ENCODE measurements at places on chromosomes 12 and 14.

DNA sequence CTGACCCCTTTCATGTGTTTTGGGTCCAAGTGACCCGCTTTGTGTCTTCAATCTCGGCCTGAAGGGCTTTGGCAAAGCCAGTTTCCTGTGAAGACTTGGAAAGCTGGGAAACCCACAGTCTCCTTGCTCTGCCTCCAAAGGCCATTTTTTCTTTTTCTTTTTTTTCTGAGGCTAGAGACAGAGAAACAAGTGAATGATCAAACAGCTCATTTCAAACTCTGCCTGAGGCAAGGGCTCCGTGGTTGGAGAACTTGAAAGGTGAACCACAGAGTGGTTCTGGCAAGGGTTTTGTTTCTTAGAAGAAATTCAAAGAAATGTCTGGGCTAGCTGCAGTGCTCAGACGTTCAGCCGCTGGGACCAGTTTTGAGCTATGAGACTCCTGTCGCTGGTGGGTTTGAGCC, 62.7 kb downstream of the ERH start:
- no peak for DNase-seq

DNA sequence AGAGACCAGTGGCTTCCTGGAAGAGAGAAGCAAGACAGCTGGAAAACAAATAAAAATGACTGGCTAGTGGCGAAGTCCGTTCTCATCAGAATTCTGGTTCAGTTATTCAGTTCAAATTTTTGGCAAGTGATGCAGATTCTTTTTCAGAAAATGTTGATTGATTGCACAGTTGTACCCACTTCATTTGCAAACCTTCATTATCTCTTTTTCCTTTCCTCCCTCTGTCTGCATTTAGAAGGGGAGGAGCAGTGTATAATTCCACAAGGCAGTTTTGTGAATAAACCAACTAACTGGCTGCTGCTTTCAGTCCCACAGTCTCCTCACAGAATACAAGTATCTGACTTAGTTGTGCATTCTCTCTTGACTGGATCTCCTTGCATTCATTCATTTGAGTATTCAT, 417.5 kb downstream of the NPAS3 start:
- DNase-seq, result no peak

GRCh38 chr14:100542619-100543205, 44.5 kb downstream of the BEGAIN start:
- no peak for DNase-seq

DNA sequence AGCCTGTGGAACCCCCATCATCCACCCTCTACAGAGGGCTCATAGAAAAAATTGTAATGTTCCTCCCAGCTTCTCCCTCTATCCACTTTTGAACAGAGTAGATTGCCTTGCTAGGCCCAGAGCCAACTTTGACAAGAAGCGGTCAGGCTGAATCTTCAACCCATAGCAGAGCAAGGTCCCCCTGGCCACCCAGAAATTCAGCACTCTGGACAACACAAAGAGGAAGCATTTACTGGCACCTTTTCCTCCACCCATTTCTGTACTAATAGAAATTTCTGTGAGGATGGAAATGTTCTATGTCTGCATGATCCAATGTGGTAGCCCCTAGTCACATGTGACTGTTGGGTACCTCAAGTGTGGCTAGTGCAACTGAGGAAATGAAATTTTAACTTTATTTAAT, 42.7 kb upstream of the OXA1L start:
- DNase-seq, result no peak

DNA sequence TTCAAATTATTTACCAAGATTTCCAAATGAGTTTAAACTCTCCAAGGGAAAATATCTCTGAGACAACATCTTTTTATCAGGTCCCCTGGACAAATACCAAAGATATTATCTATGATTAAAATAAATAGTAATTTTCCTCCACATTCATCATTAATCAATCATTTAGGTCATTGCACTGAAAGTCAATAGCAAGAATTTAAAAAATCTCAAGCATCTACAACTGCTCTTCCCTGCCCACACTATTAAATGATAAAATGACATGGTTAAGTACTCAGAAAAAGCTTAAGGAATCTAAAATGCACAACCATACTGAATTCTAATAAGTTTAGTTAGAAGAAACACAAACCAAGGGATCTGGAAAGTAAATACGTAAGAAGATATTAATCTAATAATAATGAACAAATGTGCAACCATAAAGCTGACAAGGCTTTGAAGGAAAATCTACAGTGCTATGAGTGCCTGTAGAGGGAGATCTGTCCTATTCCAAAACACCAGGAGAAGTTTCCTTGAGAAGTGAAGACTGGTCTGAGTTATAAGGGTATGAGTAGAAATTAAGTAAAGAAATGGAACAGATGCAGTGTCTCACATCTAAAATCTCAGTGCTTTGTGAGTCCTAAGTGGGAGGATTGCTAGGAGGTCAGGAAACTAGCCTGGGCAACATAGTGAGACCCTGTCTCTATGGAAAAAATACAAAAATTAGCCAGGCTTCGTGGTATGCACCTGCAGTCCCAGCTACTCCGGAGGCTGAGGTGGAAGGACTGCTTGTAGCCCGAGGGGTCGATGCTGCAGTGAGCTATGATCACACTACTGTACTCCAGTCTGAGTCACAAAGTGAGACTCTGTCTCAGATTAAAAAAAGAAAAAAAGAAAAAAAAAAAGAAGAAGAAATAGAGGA, 19.2 kb downstream of the INTS13 start:
- DNase-seq, result no peak

GRCh38 chr14:103330536-103330935, 3.5 kb upstream of the EIF5 start:
- DNase-seq, result no peak

DNA sequence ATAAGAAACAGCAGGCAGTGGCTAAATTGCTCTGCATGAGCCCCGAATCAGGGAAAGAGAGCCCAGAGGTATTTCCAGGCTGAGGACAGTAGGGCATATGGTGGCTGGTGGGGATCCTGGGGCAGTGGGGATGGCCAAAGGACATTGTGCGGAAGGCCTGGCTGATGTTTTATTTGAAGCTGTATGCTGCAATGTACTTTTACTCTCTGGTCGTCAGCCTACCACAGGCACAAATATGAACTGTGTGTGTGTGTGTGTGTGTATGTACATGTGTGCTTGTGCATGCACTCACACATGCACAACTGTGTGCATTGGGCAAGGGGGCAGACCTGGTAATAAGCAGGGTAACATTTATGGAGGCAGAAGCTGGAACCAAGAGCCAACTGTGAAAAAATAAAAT, 74.7 kb upstream of the GZMB start:
- DNase-seq, result no peak
